Stimulated activated CD8-positive, alpha-beta memory T cell treated with anti-CD3 and anti-CD28 coated beads, Interleukin-4, amount 100 ng/mL, for 1 hour (primary cell): ENCODE measurements at places on chromosomes 12 and 14.

DNA sequence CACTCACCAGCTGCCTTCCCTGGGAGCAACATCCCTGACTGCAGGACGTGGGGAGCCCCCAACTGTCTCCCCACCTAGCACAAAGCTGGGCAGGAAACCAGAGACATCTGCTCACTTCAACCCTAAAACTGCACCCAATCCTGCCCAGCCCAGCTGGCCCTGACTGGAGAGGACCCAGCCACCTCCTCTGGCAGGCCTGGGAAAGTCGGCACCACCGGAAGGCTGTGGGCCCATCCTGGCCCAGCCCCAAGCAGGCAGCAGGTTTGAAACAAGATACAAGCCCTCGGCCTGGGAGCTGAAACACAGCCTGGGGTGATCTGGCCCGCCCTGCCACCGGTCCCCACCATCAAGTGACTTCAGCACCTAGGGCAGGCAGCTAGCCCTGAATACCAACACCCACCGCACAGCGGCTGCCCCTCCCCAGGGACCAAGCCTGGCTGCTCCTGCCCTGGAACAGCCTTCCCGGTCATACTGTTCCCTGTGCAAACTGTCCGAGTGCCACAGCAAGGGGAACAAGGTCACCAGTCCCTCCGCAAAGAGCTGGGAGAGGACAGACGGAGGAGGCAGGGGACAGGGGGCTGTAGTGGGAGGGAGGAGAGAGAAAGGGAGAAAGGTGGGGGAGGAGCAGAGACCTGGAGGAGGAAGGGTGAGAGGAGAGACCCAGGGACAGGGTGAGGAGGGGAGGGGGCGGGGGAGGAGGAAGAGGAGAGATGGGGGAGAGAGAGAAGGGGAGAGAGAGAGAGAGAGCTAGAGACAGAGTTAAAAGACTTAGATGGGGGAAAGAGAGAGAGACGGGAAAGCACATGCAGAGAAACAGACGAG, 115.7 kb downstream of the RFLNA start:
- no peak for DNase-seq

GRCh38 chr14:31699809-31700208, 138.6 kb downstream of the NUBPL start:
- no peak for DNase-seq

DNA sequence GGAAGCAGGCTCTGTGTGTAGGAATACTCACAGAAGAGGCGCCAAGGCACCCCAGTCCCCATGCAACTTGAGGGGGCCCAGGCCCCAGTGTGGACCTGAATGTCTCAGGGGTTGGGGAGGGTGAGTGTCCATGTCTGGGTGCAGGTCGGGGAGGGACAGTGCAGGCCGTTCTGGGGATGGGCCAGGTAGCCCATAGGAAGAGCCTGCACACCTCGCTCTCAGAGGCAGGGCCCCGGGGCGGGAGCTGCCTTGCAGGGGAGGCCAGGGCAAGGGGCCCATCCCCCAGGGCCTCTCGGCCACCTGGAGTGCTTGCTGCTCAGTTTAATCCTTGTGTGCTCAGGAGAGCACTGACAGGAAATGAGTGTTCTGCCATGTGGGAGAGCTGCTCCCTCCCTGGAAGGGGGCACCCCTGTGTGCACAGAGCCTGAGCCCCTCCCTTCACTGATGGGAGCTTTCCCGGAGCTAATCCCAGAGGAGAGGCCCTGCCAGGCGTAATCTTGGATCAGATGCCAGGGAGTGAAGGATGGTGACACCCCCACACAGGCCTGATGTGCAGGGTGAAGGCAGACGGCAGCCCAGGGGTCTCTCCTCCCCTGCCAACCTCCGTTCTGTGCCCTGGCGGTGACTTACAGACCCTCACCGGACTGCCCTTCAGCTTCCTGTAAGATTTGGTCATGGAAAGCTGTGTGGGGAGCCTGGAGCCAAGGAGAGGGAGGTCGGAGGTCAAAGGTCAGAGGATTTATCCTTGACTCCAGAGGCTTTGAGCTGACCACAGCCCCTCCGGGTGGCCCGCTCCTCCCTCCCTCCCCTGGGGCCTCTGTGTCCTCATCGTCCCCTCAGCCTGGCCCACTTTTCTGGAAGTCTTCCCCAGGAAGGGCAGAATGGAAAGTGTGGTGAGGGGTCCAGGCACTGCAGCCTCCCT, 24.4 kb upstream of the FBRSL1 start:
- DNase-seq: no peak

- no peak for DNase-seq
Measured at GRCh38 chr12:99455350-99456035, 192.1 kb upstream of the GARIN6 start.

DNA sequence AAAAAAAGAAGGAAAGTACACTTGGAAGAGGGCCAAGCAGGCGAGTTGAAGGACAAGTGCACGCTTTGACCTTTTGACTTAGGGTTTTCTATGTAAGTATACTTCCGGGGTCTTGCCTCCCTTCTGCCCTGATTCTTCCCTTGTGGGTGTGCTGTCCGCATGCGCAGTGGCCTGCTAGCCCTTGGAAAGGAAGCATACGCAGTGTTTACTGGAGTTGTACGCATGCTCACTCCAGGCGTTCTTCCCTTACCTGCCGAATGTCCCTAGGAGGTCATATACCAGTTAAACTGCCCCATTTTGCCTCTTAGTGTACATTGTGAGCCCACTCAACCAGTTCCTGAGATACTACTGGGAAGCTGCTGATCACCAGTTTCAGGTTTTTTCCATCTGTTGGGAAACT, 15.7 kb upstream of the DDHD1 start:
- DNase-seq: no peak

DNA sequence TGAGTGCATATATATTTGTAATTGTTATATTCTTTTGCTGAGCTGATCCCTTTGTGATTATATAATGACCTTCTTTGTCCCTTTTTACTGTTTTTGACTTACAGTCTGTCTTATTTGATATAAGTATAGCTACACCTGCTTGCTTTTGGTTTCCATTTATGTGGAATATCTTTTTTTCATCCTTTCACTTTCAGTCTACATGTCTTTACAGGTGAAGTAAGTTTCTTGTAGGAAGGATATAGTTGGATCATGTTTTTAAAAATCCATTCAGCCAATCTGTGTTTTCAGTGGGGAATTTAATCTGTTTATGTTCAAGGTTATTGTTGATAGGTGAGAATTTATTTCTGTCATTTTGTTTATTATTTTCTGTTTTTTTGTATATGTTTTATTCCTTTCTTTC, 12.1 kb downstream of the GZMH start:
- no peak for DNase-seq

DNA sequence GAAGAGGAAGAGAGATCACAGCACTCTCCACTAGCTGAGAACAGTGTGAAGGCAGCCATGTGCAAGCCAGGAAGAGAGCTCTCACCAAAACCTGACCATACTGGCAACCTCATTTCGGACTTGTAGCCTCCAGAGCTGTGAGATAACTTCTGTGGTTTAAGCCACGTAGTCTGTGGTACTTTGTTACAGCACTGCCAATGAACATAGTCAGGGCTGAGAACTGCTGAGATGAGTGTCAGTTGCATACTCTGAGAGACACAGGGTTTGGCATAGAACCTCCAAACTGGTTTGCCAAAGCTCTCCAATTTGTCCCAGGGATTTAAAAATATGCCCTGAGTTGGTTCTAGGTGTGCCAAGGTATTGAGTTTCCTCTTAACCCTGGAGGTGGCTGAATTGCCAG, 218.6 kb downstream of the ATP23 start:
- no peak for DNase-seq

DNA sequence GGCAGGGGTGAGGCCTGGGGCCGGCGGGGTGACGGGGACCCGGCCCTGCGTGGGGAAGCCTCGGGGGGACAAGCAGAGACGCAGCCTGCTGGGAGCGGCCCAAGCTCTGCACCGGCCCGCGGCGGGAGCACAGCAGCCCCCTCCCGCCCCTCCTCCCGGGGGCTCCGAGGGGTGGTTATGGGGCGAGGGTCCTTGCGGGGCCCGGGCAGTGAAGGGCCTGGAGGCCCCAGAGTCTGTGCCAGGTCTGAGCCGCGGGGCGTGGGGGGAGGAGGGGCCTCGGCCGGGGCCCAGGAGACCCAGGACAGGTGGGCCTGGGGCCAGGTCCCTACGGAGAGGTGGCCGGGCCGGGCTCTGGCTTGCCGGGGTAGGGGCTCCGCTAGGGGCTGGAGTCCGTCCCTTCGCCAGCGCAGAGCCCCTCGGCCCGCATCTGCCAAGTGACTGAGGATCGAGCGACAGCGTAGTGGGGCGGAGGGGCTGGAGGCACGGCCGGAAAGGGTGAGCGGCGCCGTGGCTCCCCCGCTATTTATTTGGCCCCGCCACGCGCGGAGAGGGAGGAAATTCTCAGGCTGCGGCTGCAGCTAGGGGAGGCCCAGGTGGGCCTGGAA, 495 bp downstream of the TMEM121 start:
- DNase-seq: no peak

GRCh38 chr14:49971156-49972130, 78.6 kb downstream of the ARF6 start:
- DNase-seq: no peak

DNA sequence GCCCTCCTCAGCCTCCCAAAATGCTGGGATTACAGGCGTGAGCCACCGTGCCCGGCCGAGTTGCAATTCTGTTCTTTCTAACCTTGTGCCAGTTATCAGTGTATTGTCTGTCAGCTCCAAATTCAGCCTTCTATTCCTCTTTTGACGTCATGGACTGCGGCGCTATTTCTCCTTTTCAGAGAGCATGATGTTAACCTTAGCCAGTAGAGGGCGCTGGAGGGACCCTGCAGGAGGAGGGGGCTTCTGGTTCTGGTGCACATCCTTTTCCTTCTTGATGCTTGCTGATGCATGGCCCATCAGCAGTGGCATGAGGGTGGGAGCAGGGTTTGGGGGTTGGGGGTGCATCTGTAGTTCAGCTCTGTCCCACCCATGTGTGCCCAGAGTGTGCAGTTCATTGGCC, 179.3 kb upstream of the RMST start:
- no peak for DNase-seq

DNA sequence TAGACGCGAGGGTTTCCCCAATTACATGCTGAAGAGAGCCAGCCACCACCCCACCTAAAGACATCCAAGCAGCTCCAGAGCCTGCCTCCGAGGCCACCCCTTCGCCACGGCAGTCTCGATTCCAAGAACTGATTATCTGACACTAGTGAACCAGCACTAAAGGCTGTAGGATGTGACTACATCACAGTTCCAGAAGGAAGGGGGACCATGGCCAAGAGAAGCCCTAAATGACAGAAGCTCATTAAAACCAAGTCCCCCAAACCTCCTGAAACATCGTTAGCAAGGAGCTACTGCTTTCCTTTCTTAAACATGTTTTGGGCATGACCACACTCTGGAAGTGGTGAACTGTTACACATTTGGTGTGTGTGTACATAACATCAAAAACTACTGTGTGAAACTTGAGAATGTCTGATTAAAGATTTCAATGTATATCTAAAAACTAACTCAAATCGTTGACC, 88.2 kb downstream of the DUSP16 start:
- DNase-seq: no peak

DNA sequence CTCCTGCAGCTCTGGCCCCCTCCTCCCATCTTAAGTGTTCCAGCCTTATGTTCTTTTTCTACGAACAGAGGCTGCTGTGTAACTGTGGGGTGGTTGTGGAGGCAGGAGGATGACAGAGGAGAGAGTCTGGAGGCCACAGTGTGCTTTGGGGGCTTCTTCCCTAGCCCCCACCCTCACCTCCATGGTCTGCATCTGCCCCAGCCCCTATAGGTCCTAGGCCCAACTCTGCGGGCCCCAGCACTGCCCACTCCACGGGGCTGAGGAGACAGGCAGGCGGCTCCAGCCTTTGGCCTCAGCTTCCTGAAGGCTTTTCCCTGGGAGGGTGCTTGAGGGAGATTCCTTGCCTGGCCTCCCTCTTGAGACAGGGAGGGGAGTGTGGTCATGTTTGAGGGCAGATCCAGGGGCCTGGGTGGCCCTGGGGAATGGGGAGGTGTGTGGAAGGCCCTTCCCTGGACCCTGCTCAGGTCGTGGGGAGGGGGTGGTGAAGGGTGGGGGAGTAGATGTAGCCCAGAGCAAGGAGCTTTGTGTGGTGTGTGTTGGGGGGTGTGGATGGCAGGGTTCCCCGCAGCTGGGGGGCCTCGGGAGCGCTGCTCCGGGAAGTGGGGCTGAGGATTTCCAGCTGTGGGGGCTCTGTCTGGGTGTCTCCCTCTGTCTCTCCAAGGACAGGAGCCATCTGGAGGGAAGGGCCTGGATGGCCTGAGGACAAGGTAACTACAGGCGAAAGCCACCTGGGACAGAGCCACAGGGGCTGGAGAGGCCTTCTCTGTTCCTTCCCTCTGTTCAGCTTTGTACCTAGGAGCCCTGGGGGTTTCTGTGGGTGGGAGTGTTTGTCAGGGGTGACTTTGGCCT, 1.1 kb downstream of the SMIM41 start:
- DNase-seq: no peak

DNA sequence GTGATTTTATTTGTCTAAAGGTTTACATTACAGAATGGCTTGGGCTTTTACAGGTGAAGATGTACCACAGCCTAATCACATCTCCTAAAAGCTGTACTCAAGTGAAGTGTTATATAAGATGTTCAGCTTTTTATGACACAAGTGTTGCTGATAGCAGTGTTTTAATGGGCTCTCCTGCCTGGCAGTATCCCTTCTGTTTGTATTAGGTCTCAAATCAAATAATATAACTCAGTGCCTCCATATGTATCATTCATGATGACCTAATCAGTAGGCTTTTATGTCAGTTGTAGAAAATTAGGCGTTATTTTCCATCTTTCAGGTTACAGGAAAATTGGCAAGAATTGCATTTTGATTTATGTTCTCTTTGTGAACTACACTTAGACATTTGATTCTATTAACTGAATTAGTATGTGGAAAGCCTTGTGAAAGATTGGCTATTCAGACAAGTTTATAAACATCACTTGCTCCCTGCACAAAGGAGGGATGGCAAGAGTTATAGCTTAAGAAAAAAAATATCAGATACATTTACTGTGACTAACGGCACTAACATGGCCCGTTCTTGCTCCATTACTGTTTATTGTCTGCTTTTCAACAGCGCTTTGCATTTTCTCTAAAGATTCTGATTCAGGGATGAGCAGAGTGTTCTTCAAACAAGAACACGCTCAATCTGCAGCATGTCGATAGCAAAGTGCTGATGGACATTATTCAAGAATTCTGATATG, 143.7 kb upstream of the DIO2 start:
- no peak for DNase-seq

DNA sequence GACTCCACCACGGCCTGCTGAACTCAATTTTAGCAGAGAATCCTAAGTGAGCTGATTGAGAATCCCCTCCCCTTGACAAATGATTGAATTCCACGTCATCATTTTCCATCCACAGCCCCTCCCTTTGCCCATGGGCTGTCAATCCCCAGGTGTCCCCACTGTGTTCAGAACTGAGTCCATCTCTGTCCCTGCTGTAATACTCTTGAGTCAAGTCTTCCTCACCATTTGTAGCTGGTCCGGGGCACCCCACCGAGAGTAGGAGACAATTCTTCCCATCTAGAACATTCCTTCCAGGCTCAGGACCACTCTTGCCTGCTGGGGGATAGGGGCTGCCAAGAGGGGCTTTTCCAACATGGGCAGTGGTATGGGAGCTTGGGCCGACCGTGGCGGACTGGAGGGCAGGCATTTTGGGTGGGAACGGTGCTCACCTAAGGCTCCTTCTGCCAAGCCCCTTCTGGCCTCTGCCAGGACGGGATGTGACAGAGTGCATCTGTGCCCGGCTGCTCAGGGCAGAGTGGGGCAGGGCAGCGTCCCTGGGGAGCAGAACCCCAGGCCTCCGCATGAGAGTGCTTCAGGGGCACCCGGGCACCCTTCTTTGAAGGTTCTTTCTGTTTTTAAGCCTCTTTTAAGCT, 218.1 kb upstream of the RTL1 start:
- no peak for DNase-seq
